ENCODE measurements at places on chromosomes 2 and 18.

- H3K27ac ChIP-seq = no peak overlapping the region
- H3K4me1 ChIP-seq = no peaks in the 10 kb centered on the region
- no peaks in the 10 kb centered on the region for H3K36me3 ChIP-seq
Measured at GRCh38 chr18:42187611-42188380, 232.8 kb downstream of the PIK3C3 start.

GRCh38 chr2:237403024-237403882 lies 10.7 kb downstream of the COL6A3 start:
- no peaks in the 10 kb centered on the region for H3K27me3 ChIP-seq
- H3K4me3 ChIP-seq = no peak overlapping the region
- DNase-seq = no peak
- no peak overlapping the region for H3K27ac ChIP-seq
- peaks cover 4% of the 10 kb centered on the region for H3K4me1 ChIP-seq

GRCh38 chr2:145596416-145596815 lies 1076.5 kb upstream of the ZEB2 start:
- H3K27ac ChIP-seq = no peak overlapping the region
- no peaks in the 10 kb centered on the region for H3K4me1 ChIP-seq
- no peaks in the 10 kb centered on the region for H3K36me3 ChIP-seq
- no peak for DNase-seq
- no peak overlapping the region for H3K4me3 ChIP-seq
- no peaks in the 10 kb centered on the region for H3K27me3 ChIP-seq

DNA sequence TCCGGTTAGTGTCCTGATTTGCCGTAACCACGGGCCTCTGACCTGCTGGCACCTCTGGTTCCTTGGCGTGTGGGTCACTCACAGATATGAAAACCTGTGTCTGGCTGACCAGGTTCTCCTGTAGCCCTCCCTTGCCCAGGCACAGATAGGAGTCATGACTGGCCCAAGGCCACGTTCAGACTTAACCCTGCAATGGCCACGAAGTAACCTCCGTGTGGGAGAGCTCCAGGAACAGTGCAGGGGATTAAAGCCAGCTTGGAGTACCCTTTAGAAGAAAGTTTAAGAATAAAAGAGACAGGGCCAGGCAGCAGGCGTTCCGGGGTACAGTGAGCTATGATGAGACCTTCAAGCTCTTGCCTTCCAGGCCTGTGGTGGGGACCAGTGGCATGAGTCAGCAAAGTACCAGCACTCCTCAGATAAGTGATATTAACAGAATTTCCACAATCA lies 25.5 kb downstream of the CENPO start:
- H3K4me1 ChIP-seq = peaks cover 20% of the 10 kb centered on the region
- DNase-seq = peak; percentile 74
- H3K4me3 ChIP-seq = no peak overlapping the region
- peak overlapping the region; percentile 78 for H3K27ac ChIP-seq

Measured in adrenal gland (tissue), 19 donors.